ENCODE measurements at places on chromosomes 2 and 18.
A peak's percentile ranks its signal among the peaks of the same experiment; 100 is the strongest.

DNA sequence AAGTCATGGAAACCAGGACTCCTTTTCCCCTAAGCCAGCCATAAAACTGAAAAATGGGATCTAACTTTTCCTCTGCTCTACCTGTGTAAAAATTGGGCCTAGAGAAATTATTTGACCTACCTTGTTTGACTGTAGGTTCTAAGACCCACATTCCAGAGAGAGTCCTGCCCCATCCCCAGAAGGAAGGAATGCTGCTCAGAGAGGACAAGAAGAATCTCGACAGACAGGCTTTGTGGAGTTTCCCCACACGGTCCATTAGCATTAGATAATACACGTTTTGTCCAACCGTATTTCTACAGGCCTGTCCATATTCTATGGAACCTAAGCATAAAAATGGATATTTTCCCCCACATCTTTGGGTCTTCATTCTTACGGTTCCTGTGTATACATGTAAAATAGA lies 403.3 kb downstream of the METTL4 start:
- no peak for DNase-seq

GRCh38 chr2:203279288-203279687 lies 40.5 kb downstream of the CYP20A1 start:
- DNase-seq, result no peak

GRCh38 chr2:30224151-30224550 lies 7.2 kb upstream of the LBH start:
- DNase-seq, result no peak

DNA sequence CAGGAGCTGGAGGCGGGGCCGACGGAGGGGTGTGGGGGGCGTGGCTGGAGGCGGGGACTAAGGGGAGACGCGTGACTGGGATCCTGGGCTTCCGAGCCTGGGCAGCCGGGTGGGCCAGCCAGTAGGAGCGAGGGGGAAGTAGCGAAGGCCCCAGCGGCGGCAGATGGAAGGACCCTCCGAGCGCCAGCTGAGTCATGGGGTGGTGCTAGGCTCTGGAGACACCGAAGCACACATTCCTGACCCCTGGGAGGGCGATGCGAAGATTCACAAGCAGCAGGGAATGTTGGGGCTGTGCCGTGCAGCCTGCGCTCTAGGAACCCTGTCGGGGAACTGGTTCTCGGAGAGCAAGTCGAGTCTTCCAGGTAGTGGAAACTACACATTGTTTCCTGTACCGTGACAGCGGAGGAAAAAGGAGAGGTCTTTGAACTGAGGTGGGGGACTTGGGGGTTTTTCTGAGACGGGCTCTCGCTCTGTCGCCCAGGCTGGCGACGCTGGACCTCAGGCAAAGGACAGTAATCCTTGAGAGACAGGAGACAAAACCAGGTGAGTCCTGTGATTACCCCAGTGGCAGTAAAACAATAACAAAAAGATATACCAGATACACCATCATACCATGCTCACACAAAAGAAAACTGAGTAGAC lies 650 bp upstream of the AFG3L2 start:
- DNase-seq, result peak; percentile 99

GRCh38 chr2:229586012-229586411 lies 128.3 kb downstream of the DNER start:
- DNase-seq, result no peak

DNA sequence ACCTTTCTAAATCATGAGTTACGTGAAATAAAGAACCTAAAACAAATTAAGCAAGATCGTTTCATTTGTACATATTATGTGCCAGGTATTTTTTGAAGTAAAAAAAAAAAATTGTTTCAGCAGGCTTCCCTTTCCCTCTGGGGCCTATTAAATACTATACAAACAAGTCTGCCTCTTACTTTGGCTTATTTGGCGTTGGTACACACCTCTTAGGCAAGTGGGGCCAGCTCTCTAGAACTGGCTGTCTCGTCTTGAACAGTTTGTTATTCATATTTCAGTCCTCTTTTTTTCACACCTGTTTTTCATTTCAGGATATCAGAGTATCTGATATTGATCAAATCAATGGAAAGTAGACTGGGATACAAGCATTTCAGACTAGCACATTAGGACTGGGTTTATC lies 27.4 kb upstream of the PPP3R1 start:
- no peak for DNase-seq

GRCh38 chr2:226894752-226895151 lies 58.9 kb downstream of the RHBDD1 start:
- DNase-seq, result no peak

GRCh38 chr2:62808554-62808953 lies 103.0 kb downstream of the EHBP1 start:
- DNase-seq, result no peak

DNA sequence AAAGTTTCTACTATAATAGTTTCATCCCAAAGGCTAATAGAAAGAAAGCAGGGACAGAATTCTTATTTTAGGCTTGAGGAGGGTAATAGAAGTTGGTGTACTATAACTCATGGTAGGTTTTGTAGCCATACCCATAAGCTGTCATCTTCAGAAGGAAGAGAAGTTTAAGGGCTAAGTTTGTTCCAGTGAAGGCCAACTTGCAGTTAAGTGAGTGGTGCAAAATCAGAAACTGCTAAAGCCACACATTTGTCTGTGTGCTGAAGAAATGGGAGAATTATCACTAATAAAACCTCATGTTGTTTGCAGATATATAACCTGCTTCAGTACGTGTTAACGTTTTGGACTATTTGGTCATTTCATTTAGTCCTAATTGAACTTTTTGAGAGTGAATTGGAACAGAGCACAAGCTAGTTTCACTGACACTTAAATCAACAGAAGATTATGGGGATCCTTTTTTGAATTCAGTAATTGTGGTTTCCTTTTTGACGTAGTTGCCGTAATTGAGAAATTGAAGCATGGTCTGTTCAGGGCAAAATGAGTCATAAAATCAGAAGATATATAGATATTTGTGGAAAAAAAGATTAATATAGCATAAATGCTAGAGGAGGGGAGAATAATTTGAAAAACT lies 69.1 kb downstream of the PHLPP1 start:
- DNase-seq, result no peak

DNA sequence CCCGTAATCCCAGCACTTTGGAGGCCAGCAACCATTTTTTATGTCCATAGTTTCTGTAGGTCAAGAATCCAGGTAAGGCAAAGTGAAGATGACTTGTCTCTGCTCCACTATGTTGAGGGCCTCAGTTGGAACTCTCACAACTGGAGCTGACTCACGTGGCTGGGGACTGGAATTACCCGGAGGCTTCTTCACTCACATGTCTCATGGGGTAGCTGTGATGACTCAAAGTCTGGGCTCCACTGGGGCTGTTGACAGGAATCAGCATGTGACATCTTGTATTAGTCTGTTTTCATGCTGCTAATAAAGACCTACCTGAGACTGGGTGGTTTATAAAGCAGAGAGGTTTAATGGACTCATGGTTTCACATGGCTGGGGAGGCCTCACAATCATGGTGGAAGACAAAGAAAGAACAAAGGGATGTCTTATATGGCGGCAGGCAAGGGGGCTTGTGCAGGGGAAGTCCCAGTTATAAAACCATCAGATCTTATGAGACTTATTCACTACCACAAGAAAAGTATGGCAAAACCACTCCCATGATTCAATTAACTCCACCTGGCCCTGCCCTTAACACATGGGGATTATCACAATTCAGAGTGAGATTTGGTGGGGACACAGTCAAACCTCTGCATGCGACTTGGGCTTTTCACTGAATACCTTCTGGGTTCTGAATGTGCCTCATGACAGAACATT lies 7.8 kb upstream of the PPP1R1C start:
- DNase-seq, result no peak

GRCh38 chr2:120702801-120703200 lies 32.9 kb upstream of the GLI2 start:
- DNase-seq, result no peak

DNA sequence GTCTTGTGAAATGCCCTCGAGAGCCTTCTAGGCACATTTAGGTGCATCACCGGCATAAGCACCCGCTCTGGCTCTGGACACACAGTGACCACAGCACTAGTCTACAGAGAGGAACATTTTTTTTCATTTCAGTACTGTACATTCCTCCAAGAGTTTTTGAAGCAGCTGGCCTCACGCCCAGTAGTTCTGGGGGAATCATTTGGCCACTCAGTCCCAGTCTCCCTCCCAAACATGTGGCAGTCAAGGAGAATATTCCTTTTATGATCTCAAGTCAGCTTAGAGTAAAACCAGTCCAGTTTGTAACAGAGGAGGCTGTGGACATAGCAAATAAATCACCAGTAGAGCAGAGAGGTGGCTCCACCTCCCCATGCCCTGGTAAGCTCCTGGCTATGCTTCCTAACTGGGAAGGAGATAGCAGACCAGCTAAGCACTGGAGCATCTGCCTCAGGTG lies 48.1 kb downstream of the KCNE4 start:
- no peak for DNase-seq

GRCh38 chr2:174901075-174901474 lies 104.1 kb downstream of the CHN1 start:
- DNase-seq, result no peak

DNA sequence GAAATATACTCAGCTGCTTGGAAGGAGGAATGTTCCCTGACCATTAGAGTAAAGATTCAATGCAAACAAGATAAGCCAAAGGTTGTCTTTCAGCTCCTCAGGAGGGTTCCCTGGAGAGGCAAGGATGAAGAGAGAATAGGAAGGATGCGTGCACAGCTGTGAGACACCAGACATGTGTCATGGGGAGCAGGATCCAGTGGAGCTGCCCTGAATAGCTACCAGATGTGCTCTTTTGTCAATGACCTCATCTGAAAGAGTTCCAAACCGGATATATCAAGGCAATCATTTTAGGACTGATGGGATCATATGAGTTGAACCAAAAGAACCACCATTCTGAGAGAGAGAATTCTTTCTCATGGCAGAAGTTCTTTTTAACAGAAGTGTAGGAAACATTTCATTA lies 490.6 kb downstream of the IRS1 start:
- DNase-seq, result no peak

- DNase-seq, result no peak
Observed at GRCh38 chr2:161651547-161651946, 27.3 kb downstream of the SLC4A10 start.

- no peak for DNase-seq
Observed at GRCh38 chr18:52070291-52070756, 269.7 kb upstream of the DCC start.

- no peak for DNase-seq
Observed at GRCh38 chr2:150478200-150478974, 9.1 kb downstream of the RND3 start.

DNA sequence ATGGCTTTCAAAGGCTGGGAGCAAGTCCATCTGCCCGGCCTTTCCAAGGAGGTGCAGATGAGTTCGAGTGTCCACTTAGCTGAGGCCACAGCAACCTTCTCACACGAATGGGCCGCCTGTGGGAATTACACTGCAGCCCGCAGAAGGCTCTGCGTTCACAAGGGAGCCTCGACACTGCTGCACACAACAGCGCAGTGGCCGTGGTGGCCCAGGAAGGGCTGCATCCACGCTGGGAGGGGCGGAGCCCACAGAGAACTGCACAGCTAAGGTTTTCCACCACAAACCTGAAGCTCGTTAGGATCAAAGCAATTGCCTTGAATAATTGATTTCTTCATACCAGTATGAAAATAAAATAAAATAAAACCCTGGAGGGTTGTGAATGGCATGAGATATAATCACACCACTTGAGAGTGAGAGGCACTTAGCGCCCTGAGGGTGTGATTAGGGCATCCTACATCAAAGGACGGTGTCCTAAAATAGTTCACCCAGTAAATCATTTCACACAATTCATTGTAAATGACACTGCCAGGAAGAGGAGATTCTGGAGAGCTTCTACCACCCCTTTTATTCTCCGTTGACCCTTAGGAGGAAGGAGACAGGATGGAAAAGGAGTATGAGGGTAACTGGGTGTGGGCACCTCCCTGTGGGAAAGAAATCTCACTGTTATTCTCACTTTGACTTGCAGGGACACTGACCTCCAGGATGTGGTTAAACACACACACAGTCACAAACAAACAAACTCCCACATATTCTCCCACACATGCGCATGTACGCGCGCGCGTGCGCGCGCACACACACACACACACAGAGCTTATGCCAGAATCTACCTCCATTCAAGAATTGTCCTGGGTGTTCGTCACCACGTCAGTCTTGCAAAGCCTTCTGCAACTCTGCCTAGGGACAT lies 256.6 kb upstream of the ID2 start:
- DNase-seq, result no peak

DNA sequence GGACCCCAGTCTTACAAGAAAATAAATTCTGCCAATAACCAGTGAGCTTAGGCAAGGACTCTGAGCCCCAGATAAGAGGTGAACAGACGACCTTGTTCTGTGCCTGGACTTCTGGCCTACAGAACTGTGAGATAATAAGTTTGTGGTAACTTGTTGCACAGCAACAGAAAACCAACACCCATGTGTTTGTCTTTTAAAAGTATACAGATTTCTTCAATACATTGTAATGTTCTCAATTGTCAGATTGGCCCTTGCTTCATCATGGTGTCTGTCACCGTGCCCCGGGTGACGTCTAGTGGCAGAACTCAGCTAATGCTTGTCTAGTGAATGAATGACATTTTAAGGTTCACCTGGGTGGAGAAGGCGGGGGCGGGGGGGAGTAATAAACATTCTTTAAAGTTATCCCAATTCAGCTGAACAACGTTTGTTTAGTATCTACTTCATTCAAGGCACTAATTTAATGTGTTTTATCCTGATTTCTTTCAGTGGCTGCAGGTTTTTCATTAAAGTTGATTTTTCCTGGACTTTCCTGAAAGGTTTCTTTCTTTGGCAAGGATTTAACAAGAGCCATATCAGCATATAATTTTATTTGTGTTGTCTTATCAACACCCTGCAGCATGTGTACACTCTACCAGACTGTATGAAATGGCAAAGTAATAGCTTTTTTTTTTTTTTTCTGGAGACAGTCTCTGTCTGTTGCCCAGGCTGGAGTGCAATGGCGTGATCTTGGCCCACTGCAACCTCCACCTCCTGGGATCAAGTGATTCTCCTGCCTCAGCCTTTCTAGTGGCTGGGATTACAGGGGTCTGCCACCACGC lies 123.8 kb upstream of the DLX2 start:
- DNase-seq, result no peak

DNA sequence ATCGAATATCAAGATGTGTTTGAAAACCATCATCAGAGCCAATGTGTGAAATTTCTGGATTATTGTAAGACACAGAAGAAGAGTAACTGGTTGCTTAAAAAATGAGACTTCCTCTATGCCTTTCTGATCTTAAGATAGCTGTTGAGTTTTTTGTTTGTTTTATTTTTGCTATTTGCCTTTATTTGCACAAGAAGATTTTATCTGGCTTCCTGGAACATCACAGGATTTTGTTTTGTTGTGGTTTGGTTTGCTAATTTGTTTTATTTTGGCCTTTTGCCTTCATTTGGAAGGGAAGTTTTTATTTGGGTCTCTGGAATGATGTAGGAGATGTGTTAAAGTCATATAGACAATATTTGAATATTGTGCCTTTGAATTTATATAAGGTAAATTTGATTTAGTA lies 3.9 kb upstream of the CYTIP start:
- no peak for DNase-seq
